Urinary bladder (tissue), 4 donors: ENCODE measurements at places on chromosomes 5 and 9. TPM values are rescaled to one million over a fixed set of nuclear protein-coding genes. Genes with fewer than 3 reads are reported as not detected.

The IFNA2 gene
- total RNA-seq = not detected

The SPINK4 gene
- not detected for total RNA-seq

The NUDT12 gene
- total RNA-seq = 32.1 TPM

The PCA3 gene
- 0.26 TPM for total RNA-seq

The IRX1 gene
- total RNA-seq = 0.85 TPM

The GLDC gene
- total RNA-seq = 0.74 TPM

The SLCO4C1 gene
- 1.4 TPM for total RNA-seq

The IFNA21 gene
- not detected for total RNA-seq

The SREK1 gene
- total RNA-seq = 236 TPM

The KLF4 gene
- total RNA-seq = 39.6 TPM

The AHRR gene
- 6.7 TPM for total RNA-seq

The BNC2 gene
- total RNA-seq = 69.5 TPM

The KCNT1 gene
- total RNA-seq = 0.58 TPM

The FST gene
- total RNA-seq = 19.7 TPM

The IFNB1 gene
- total RNA-seq = not detected

The PCDHA11 gene
- 1.6 TPM for total RNA-seq

The ENC1 gene
- total RNA-seq = 75.4 TPM

The ATG10 gene
- 14.5 TPM for total RNA-seq

The F12 gene
- not detected for total RNA-seq

The OR1Q1 gene
- not detected for total RNA-seq

The PPWD1 gene
- total RNA-seq = 127 TPM
